NCI-H2107 (cell line): ENCODE measurements at places on chromosomes 13 and 19.

- DNase-seq: no peak
Observed at GRCh38 chr19:8438236-8438635, 6.5 kb upstream of the HNRNPM start.

GRCh38 chr13:44605721-44606120, 29.6 kb upstream of the TSC22D1 start:
- no peak for DNase-seq

DNA sequence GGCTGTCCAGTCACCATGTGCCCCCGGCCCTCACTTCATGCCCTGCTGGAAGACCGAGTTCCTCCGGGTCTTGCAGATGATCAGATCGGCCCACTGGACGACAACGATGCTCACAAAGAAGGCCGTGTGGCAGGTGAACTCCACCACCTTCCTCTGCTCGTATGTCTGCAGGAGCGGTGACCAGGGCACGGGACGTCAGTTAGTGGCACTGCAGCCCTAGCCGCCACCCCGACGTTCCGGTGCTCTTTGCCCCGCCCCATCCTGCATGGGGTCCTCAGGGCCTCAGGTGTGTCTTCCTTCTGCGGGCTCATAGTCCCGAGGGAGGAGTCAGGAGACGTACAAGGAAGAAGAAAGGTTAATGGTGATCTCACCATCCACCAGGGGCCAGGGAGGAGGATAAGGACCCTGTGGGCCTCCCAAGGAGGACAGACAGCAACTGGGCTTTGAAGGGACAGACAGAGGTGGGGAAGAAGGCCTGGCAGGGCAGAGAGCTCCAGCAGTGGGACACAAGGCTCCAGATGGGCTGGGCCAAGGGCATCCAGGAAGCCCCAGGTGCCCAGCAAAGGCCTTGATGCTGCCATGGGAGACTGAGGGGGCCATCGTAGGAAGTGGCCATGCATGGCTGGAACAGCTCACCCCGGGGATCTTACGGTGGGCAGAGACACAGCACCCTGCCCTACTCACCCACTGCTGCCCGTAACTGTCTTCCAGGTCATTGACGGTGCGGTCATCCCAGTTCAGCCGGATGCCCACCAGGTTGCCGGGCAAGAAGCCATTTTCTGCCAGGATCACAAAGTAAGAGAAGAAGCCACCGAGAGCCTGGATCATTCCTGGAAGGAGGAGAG, 9.9 kb upstream of the RABAC1 start:
- no peak for DNase-seq

DNA sequence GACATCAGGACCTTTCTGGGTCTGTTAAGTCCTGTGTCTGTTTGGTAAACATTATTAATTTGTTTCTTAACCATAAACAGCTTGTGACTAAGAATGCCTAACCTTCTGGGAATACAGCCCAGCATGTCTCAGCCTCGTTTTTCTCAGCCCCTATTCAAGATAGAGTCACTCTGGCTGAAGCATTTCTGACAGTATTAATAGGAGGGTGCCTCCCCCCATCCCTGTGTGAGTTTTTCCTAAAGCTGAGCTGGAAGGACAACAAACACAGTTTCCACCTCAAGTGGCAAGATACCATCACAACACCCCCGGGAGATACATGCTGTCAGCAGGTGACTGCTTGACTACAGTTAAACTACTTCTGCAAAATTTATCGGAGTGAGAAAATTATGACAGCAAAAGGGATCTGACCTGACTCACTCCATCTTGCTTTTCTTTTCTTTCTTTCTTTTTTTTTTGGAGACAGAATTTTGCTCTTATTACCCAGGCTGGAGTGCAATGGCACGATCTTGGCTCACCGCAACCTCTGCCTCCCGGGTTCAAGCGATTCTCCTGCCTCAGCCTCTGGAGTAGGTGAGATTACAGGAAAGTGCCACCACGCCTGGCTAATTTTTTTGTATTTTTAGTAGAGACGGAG, 59.3 kb upstream of the ABCC4 start:
- DNase-seq: no peak

- no peak for DNase-seq
Observed at GRCh38 chr13:44523146-44524015, 52.7 kb downstream of the TSC22D1 start.
